ENCODE measurements at places on chromosomes 1 and 21.

DNA sequence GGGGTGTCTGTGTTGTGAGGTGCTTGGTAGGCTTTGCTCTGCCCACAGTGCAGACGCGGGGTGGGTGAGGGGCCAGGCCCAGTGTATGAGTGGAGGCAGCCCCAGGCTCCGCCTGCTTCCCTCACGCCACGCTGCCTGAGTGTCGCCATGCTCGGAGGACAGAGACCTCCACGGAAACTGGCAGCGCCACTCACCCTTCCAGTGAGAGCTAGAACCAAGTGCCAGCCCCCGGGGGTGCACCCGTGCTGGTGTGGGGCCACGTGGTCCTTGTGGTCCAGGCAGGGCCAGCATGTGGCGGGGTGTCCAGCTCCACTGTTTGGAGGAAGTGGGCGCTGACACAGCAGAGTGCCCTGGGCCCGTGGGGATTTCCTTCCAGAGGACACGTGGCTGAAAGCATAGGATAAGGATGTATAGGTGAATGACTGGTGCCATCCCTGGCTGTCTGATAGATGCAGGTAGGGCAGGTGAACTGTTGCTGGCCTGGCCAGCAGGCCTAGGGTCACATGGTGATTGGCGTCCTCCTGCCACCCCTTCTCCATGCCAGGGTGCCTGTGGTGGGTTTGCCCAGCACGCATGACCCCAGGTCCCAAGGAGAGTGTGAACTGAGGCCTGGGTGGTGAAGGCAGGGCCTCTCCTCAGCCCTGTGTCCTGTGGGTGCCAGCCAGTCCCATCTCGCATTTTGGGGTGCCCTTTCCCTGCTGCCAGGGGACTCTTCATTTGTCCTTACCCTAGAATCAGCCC, 3.8 kb downstream of the LRRC3 start:
- DNase-seq = no peak

DNA sequence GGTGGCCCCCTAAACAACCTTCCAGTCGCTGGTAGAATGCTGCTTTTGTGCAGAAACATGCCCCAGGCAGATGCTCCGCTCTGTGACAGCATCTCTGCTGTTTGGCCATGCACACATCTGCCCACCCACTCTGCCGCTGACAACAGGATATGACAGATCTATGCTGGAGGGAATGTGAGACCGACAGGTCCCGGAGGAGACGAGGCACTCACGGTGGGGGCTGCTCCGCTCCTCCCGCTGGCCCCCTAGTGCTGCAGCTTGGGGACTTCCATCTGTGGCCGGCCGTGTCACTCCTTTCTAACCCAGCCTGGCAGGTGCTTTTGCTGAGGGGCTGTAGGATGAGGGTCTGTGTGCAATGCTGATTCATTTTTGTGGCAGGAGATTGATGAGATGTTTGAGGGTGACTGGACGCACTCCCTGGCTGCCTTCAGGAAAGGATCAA, 49.1 kb upstream of the DMRTB1 start:
- DNase-seq = no peak

DNA sequence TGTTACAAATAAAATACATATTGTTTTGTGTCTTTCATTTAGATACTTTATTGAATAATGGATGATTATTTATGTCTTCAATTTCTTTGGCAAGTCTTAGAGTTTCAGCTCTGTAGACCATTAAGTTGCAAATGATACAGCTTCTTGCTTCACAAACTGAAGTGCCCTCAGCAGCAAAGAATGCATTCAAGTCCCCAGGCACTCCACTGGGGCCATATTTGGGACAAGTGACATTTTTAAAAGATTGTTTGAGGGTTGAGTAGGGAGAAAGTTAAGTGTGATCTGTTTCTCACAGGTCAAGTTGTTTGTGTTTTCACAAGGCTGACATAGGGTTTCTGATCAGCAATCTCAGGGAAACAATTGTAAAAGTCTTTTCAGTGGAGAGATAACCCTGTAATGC, 400.7 kb downstream of the PLA2G4A start:
- no peak for DNase-seq

DNA sequence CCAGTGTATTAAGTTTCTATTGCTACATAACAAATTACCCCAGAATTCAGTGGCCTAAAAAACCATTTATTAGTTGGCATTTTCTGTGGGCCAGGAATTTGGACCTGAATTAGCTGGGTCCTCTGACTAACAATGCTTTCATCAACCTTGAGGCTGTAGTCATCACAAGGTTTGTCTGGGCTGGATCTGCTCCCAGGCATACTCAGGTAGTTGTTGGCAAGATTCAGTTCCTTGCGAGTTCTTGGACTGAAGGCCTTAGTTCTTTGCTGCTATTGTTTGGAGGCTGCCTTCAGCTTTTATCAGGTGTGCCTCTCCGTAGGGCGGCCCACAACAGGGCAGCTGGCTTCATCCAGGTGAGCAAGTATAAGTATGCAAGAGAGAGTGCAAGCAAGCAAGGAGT, 31.4 kb upstream of the DEPDC1 start:
- no peak for DNase-seq

DNA sequence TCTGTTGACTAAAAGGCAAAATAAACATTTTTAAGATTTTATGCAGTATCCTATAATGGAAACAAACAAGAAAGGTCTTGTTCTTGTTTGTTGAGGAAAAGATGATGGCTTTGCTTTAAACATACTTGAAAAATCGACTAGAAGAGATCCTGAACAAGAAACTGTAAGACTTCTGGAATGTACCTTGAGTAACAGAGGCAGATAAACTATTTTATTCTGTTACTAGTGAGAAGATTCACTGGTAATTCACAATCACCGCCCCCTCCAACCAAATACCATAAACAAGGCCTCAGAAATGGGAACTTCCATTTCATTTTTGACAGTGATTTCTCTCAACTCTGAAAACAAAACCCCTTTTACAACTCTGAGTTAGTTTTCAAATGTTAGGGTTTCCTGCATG, 18.1 kb downstream of the TSEN15 start:
- DNase-seq = no peak

- no peak for DNase-seq
These were observed 285.6 kb downstream of the CACNA1E start for GRCh38 chr1:181768930-181769280.

DNA sequence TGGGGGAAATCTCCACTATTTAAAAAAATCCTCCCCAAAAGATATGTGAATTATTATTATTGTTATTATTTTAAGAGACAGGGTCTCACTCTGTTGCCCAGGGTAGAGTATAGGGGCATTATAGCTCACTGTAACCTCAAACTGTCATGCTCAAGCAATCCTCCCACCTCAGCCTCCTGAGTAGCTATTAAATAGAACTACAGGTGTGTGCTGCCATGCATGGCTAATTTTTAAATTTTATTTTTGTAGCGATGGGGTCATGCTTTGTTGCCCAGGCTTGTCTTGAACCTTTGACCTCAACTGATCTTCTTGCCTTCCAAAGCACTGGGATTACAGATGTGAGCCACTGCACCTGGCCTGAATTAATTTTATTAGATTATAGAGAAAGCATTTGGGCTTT, 116.8 kb downstream of the RABGAP1L start:
- DNase-seq = no peak

- DNase-seq = no peak
These were observed 37.1 kb upstream of the CR2 start for GRCh38 chr1:207417076-207417475.

GRCh38 chr1:186763107-186763506, 65.6 kb upstream of the PLA2G4A start:
- DNase-seq = no peak

GRCh38 chr1:78474092-78474491, 16.7 kb upstream of the PTGFR start:
- no peak for DNase-seq

- no peak for DNase-seq
These were observed 67.3 kb downstream of the PTGER3 start for GRCh38 chr1:70980361-70980760.

GRCh38 chr1:214419650-214420049, 131.8 kb downstream of the PTPN14 start:
- DNase-seq = no peak

DNA sequence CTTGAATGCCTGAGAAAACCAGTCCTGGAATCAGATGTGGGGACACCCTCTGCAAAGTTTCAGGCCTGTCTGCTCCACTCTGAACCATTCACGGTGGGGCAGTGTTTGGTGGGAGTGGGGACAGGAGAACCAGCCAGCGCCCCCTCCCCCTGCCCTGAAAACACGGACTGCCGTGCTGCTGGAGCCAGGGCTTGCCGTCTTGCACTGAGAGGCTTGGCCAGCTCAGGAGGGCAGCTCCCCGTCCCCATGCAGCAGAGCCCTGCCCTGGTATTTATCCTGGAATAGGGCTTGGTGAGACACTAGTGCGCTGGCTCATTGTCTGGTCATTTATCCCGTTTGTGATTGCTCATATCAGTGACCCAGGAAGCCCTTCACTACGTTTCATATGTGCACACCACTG, 3.9 kb downstream of the S100B start:
- no peak for DNase-seq

GRCh38 chr21:17612023-17612564, 607 bp downstream of the BTG3 start:
- DNase-seq = no peak

DNA sequence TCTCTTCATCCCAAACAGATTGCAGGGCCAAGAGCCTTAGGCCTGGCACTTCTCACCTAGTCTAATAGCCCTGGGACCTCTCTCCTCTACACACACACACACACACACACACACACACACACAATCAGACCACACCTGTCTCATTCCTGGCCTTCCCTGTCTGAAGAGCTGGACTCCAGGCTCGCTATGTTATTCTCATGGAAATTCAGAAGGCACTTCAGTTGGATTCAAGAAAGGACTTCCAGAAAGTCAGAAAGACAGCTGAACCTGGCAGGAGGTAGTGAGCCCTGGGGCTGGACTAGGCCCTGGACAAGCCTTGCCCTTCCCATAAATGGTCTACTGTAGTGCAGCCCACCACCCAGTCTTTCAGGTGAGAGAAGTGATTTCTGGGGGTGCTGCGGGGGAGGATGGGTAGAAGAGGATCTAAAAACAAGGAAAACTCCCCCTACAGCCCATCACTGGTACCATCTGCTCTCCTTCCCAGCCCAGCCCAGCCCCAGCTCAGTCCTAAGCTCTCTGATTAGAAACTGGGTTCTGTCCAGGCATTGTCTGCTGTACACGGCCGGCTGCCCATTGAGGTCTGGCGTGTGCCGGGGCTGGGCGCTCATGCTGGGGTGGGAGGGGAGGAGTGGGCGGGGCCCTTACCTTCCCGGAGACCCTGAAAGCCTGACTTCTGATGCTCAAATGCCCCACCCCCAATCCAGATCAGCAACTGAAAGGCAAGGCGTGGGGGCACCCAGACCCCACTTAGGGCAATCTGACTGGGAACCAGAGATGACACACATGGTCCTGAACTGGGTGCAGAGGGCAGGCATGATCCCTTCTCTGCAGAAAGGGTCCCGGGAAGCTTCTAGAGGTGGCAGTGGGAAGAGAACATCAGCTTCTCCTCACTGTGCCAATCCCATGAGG, 2.5 kb downstream of the KIF21B start:
- DNase-seq = no peak

- no peak for DNase-seq
These were observed 22.5 kb downstream of the TNFRSF1B start for GRCh38 chr1:12189328-12189682.

- DNase-seq = no peak
These were observed 170.7 kb upstream of the GALNT2 start for GRCh38 chr1:229896306-229896705.

DNA sequence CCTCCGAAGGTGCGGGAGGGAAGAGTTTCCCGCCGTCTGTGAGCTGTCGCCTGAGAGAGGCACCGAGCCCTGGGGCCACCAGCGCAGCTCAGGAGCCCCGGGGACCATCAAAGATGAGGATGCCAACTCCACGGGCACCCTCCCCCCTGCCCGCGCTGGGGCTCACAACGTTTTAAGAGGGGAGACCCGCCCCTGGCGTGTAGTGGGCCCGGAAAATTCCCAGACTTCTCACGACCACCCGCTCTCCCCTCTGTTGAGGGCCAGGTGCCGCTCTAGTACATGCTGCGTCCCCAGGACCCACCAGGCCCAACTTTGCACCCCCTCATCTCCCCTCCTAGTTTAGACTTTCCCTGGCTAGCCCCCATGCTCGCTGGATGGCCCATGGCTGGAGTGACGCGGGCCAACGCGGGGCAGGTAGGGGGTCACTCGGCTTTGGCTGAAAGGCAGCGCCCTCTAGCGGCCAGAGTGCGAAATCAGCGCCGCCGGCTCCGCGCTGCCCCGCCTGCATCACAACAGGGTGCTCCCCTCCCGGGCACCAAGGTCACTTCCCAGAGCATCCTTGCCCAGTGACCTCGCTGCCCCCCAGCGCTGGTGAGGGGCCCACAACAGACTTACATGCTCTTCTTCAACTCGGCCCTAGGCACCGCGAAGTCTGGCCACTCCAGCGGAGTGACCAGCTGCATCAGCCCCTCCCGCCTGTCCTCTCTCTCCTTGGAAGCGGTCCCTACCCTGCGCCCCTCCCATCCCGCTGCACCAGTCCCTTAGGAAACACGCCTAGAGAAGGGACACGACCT, 1.8 kb downstream of the CD160 start:
- DNase-seq = no peak

- no peak for DNase-seq
These were observed at the start of gene PADI3 for GRCh38 chr1:17248781-17249180. Gene PADI3, plus strand, starts transcription at chr1:17249098. Its CDS starts 40 bp downstream, at chr1:17249138.

- DNase-seq = no peak
These were observed 18.2 kb downstream of the TRPM2 start for GRCh38 chr21:44371596-44371995.

DNA sequence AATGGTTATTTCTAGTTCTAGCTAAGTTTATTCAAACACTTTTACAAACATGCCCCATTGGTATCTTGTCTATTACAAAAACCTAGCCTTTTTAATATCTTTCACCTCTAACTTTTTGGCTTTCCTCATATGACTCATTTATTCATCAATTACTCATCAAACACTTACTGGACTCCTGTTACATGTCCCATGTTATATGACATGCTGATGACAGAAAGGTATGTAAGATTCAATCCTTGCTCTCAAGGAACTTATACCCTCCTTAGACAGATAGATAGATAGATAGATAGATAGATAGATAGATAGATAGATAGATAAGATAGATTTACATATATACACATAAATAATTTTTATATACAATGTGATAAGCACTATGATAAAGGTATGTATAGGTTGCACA, 33.9 kb upstream of the INSL5 start:
- DNase-seq = no peak

DNA sequence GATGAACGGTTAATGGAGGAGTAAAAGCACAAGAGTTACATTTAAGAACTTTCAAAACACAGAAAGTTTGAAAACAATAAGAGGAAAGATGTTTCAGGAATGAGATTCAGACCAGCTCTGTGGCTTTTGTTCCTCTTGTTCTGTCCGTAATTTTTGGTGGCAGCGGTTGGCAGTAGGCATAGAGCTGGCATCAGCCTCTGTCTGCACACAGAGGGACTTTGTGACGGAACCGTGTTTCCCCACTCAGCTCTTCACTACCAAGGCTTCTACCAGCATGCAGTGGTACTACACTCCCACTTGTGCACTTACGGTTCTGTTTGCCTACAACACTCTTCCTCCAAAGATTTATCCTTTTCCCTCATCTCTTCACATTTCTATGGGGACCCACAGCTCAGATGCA, 212.8 kb downstream of the DSCAM start:
- no peak for DNase-seq

DNA sequence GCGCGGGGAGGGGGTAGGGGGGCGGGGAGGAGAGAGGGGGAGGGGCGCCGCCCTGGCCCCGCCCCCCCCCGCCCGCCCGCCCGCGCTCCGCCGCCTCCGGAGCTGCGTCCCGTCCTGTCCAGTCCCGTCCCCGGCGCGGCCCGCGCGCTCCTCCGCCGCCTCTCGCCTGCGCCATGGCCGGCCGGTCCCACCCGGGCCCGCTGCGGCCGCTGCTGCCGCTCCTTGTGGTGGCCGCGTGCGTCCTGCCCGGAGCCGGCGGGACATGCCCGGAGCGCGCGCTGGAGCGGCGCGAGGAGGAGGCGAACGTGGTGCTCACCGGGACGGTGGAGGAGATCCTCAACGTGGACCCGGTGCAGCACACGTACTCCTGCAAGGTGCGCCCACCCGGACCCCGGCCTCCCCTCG, at the start of gene AGRN:
TSS of gene AGRN (plus strand) at position 121 of the 405 bp plus-strand sequence. CDS start at position 174, 53 bp downstream.
- DNase-seq = no peak

All from GM04503 (cell line).